Activated T-cell treated with anti-CD3 and anti-CD28 coated beads, Interleukin-2, amount 50 U/mL, for 72 hours (primary cell): ENCODE measurements at places on chromosomes 16 and 17.

GRCh38 chr16:2046893-2047329 lies 723 bp downstream of the NTHL1 start:
- DNase-seq, result no peak

DNA sequence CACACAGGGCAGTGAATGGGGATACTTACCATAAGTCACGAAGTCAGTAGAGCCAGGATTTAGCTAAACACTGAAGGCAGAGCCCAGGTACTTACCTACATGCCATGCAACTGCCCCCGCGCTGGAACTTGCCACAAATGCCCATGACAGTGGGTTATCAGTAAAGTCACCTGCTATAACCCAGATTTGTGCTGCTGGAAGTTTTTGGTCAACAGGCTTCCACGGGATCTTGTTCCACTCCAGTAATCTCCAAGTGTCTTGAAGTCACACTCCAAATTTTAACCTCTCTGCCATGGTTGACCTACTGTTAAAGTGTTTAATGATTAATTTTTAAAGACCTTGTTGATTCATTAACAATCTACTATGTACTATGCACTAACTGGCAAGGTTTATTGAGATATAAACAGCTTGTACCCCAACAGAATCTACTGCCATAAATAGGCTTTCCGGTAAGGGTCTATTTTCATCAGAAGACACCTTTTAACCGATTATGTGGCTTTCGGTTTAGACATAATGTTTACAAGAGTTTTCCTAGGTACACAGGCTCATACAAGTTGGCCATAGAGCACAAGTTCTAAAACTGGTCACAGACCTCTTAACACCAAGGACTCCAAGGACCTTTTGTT lies 6.3 kb upstream of the SLC5A11 start:
- DNase-seq, result no peak

GRCh38 chr16:87308826-87309225 lies 8.4 kb downstream of the C16orf95 start:
- peak; percentile 64 for DNase-seq

DNA sequence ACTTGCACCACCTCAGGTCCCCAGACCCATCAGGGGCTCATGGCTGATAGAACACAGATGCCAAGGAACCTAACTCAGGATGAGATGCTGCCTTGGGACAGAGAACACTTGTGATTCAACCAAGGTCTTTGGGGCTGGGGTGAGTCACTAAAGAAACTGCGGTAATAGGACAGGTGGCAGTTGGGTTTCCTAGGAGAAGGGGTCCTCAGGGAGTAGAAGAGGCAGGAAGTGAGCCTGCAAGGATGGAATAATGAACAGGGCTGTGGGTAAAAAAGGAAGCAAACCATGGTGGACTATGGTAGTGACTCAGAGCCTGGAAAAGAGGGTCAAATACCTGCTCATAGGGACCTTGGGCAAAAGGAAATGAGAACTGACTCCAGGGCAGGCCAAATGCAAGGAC lies 6.5 kb upstream of the PNPO start:
- DNase-seq, result no peak
